Myometrial cell (primary cell): ENCODE measurements at places on chromosomes 5 and 9. TPM values are rescaled to one million over a fixed set of nuclear protein-coding genes. Genes with fewer than 3 reads are reported as not detected.

Gene HRCT1
- 0.18 and 0.86 TPM in 2 replicates for total RNA-seq

Gene AQP7
- total RNA-seq, result not detected in 2 replicates

Gene LRRC26
- total RNA-seq, result not detected in 2 replicates

Gene DDX4
- not detected in 2 replicates for total RNA-seq

Gene SHOC1
- total RNA-seq, result under 0.01 TPM in 2 replicates

Gene ABCA1
- total RNA-seq, result 6.1 and 13.1 TPM in 2 replicates

Gene PROB1
- 2.3 and 2.8 TPM in 2 replicates for total RNA-seq

Gene MEIKIN
- not detected in 2 replicates for total RNA-seq

Gene C5orf47
- not detected in 2 replicates for total RNA-seq

Gene TXNDC8
- not detected in 2 replicates for total RNA-seq

Gene GAS1
- 49.9 and 54.6 TPM in 2 replicates for total RNA-seq

Gene NRARP
- total RNA-seq, result 0.18 TPM in 1 of 2 replicates, not detected in the other

Gene ERCC8
- 12.2 and 21.0 TPM in 2 replicates for total RNA-seq

Gene CDH9
- total RNA-seq, result not detected in 2 replicates

Gene ZDHHC11
- under 0.01 and 0.29 TPM in 2 replicates for total RNA-seq

Gene SH3TC2
- 1.2 and 1.4 TPM in 2 replicates for total RNA-seq
